ENCODE measurements at places on chromosomes 3 and 15.

DNA sequence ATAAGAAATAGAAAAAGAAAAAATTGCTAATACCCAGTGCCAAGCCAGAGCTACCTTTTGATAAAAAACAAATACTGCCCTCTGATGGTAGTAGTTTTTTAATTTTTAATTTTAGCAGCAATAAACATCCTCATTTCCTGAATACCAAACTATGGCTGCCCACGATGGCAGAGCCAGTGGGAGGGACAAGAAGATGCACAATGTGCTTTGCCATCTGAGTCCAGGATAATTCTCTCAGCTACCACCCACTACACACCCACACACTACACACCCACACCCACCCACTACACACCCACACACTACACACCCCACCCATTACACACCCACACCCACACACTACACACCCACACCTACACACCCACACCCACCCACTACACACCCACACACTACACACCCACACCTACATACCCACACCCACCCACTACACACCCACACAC lies 17.8 kb downstream of the CEP19 start:
- DNase-seq, result peak; percentile 62

- DNase-seq, result no peak
These were observed 3.8 kb upstream of the PLXND1 start for GRCh38 chr3:129610276-129610675.

- DNase-seq, result no peak
These were observed 36.0 kb downstream of the PDIA5 start for GRCh38 chr3:123102826-123103225.

- peak; percentile 93 for DNase-seq
These were observed 3.0 kb upstream of the ISLR2 start for GRCh38 chr15:74127255-74127953.

- DNase-seq, result no peak
These were observed 72.8 kb downstream of the SENP2 start for GRCh38 chr3:185658943-185659342.

DNA sequence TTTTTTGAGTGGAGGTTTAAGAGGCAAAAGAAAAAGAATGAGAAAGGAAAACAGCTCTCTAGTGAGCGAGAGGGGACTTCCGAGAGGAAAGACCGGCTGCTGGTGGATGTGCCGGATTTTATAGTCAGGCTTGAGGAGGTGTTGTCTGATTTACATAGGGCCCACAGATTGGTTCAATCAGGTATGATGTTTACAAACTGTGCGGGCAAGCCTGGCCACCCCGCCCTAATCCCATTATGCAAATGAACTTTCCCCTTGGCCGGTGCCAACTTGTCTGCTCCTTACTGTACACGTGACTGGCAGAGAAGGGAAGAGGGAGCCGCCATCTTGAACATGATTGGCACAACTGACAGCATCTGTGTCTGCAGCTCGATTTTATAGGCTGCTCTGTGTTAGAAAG lies 44.7 kb downstream of the FAM43A start:
- no peak for DNase-seq

- DNase-seq, result no peak
These were observed 93.2 kb downstream of the CACNA2D3 start for GRCh38 chr3:54215521-54215920.

DNA sequence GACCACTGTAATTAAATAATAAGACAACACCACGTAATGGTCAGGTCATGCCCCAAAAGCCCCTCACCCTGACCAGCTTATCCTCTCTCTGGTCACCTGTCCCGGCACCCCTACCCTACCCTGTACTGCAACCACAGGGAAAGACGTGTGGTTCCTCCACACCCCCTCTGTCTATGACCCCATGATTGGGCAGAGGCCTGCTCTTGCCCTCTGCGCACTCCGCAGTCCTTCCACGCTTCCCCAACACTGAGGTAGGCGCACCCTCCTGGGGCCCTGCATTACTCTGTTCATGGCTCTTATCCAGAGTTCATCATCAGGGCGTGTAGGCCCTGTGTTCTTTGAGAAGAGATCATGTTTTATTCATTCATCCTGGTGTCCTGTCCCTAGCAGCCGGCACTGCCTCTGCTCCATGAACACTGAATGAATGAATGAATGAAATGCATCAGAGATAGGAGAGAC lies 33.8 kb downstream of the MGLL start:
- DNase-seq, result no peak

DNA sequence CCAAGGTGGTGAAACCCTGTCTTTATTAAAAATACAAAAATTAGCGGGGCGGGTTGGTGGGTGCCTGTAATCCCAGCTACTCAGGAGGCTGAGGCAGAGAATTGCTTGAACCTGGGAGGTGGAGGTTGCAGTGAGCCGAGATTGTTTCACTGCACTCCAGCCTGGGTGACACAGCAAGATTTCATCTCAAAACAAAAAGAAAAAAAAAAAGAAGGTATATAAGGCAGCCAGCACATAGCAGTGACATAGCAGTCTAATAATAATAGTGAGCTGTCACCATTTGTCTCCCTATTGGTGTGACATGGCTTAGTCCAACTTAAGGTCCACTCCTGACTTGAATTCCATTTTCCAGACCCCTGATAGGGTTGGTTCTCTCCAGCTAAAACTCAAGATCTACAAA lies 8.8 kb upstream of the LACTB start:
- no peak for DNase-seq

DNA sequence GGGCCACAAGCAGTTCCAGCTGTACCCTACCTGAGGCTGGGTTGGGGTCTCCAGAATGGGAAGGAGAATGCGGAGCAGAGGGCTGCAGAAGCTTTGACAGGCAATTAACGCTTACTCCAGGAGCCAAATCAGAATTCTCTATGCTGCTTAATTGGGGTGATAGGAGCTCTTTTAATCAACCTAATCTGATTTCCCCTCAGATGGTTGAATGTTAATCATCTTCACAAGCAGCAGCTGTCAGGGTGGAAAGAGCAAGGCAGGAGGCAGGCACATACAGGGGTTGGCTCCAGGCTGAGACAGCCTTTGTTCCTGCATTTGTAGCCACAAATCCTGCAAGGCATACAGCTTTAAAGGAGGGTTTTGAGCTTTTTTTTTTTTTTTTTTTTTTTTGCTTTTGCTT lies 2.6 kb downstream of the CILP start:
- no peak for DNase-seq

GRCh38 chr3:55558316-55558715 lies 71.2 kb upstream of the WNT5A start:
- no peak for DNase-seq

Data from suppressor macrophage treated with lipopolysaccharide for 1 hour (primary cell).